ENCODE measurements at places on chromosomes 5 and 9.

GRCh38 chr5:35066260-35066795 is 18.6 kb upstream of the AGXT2 start:
- DNase-seq: no peak

DNA sequence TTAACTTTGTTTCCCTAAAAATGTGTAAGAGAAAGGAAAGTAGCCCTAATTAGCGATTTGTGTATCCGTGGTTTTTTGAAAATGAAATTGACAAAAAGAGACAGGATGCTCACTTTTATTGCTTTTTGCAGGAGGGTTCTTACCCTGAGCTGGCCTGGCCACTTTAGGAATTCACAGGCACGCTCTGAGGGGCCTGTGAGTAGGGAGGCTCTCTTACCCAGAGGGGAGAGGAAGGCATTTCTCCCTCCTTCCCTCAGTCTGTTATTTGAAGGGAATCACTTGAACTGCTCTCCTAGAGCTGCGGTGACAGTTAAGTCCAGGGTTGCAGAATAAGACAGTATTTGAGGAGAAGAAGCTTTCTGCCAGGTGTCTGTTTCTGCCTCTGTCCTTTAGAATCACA is 16.7 kb downstream of the PIK3R1 start:
- no peak for DNase-seq

DNA sequence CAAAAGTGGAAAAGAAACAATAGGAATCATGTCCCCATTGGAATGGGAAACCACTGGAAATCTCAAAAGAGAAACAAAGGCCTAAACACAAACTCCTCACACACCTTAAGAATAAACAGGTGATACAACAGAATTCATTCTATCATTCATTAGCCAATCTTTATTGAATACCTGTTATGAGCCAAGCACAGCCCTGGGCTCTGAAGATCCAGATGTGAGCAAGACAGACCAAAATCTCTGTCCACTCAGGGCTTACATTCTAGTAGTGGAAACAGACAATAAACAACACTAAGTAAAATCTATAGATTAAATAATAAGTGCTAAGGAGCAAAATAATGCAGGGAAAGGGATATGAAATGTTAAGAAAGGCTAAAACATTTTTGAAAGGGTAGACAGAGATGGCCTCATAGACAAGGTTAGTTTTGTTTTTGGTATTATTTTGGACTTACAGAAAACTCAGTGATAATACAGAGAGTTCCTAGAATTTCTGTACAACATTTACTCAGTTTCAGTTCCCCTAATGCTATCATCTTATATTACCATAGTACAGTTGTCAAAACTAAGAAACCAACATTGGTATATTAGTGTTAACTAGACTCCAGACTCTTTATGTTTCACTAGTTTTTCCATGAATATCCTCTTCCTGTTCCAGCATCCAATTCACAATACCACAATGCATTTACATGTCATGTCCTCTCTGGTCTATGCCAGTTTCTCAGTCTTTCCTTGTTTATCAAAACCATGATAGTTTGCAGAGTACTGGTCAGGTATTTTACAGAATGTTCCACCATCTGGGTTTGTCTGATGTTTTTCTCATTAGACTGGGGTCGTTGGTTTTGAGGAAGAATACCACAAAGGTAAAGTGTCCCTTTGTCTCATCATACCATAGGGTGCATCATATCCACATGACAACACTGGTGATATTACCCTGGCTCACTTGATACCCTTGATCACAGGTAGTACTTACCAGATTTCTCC is 103.7 kb downstream of the SIL1 start:
- DNase-seq: no peak

- DNase-seq: no peak
These were observed 16.3 kb upstream of the GPX8 start for GRCh38 chr5:55143624-55144023.

DNA sequence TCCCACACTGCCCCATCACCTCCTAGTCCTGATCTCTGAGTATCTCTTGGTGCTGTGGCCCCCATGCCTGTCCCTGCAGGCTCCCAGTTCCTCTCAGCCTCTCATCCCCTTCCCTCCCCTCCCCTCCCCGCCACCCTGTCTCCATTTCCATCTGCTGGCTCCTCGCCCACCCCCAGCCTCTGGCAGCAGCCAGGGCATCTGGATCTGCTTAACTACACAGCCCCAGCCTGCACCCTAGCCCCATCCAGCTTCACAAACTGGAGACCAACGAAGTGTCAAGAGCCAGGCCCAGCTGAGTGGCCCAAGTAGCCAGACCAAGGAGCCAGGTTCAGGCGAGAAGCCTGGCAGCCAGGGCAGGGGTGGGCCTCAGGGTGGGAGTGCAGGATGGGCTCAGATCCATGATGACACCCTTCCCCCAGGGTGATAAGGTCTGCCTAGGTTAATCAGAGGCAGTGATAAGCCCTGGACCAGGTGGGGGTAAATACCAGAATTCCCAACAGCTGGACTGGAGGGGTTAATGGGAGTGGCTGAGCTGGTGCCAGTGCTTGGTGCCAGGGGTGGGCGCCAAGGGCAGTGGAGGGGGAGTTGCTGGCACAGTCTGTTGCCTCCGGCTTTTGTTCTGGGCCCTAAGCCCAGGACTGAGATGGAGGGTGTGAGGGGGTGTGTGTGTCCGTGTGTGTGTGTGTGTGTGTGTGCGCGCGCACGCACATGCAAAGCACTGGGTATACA is 2.5 kb downstream of the IL11RA start:
- DNase-seq: no peak

DNA sequence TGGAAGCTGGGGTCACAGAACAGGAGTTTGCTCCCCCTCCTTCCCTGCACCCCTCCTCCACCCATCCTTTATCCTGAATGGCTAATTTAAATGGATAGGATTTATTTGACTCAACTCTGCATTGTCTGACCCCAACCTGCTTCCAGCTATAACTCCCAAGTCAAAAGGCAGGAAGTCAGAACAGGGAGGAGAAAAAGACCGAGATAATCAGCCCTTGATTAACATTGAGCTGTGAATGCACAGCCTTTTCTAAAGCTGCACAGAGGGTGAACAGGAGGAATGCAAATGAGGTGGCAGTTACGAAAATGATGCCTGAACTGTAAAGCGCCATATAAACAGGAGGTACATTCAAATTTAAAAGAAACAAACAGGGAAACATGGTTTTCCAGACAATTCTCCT is 152.8 kb downstream of the SPOCK1 start:
- DNase-seq: no peak

GRCh38 chr5:154084062-154084639 is 45.4 kb downstream of the MFAP3 start:
- DNase-seq: no peak

DNA sequence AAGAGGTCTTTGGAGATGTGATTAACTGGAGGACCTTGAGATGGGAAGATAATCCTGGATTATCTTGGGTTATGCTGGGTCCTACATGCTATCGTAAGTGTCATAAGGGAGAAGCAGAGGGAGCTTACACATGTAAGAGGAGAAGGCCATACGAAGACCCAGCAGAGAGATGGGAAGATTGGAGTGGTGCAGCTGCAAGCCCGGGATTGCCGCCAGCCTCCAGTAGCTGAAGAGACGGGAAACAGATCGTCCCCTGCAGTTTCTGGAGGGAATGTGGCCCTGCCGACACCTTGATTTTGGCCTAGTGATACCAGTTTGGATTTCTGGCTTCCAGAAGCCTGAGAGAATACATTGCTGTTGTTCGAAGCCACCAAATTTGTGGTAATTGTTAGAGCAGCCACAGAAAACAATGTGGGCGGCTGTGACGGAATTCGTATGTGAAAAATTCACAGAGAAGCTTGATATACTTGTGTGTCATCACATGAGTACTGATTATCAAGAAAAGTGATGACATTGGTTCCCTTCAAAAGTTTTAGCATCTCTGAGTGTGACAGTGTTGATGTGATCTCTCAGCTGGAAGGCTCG is 86.9 kb downstream of the CYFIP2 start:
- no peak for DNase-seq

GRCh38 chr9:27602142-27602861 is 29.0 kb upstream of the C9orf72 start:
- no peak for DNase-seq

GRCh38 chr9:12916042-12916441 is 141.2 kb downstream of the LURAP1L start:
- peak; percentile 18 for DNase-seq

DNA sequence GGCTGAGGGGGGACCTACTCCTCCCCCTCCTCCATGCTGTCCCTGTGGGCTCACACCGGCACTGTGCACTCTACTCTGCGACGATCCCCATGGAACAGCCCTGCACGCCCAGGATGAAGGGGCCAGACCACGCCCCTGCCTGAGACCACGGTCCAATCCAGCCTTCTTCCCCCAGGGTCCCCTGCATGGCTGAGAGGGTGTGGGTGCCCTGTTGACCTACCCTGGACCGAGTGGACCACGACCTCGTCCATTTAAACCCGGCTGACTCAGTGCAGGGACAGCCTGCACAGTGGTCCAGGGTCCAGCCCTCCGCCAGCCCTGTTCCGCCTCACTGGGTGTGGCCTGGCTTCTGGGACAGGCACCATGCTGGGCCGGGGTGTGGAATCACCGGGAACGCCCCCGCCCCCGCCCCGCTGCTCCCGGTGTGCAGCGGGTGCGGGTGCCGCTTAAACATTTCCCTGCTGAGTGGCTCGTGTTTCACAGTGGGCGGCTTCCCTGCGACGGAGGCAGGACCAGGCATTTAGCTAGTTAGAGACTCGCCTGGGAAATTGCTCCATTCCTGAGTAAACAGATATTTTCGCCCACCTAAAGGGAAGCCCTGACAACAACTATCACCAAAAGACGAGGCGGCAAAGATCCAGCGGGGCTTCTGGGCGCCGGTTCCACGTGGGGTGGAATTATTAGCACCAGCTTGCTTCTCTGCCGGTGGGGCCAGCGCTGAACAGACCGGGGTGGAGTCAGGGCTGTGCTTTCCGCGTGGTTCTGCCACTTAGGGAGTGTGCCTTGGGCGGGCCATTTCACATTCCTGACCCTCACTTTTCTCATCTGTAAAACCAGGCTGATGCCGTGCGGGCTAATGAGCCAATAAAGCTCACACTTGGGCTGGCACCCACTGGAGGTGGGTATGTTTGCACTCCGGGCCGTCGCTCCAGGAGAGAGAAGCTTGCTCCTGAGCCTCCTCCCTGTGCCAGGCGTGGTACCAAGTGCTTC is 22.6 kb downstream of the DBH start:
- peak; percentile 15 for DNase-seq

DNA sequence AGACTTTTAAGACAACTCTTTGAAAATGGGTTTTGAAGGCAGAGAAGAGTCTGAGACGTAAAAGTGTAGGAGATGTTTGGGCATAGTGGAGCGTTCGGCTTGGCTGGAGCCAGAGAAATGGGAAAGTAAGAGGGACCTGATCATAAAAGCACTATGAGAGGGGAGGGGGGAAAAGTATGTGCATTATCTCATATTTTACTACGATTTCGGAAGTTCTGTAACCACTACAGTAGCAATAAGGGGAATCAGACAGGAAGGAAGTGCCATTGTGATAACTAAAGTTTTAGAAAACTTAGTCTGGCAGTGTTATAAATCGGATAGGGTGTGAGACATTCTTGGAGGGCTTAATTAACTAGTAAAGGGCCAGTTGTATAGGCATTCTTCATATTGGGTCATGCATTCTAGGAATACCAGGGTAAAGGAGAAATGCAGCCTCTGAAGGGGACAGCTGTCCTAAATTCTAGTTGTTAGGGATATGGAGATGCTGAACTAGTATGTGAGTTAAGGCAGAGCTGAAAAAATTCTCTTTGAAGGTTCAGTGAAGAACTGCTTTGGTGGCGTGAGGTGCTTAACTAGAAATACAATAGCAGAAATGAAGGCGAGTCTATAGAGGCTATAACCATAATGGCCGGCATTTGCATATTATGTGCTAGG is 83.8 kb upstream of the FREM1 start:
- no peak for DNase-seq

DNA sequence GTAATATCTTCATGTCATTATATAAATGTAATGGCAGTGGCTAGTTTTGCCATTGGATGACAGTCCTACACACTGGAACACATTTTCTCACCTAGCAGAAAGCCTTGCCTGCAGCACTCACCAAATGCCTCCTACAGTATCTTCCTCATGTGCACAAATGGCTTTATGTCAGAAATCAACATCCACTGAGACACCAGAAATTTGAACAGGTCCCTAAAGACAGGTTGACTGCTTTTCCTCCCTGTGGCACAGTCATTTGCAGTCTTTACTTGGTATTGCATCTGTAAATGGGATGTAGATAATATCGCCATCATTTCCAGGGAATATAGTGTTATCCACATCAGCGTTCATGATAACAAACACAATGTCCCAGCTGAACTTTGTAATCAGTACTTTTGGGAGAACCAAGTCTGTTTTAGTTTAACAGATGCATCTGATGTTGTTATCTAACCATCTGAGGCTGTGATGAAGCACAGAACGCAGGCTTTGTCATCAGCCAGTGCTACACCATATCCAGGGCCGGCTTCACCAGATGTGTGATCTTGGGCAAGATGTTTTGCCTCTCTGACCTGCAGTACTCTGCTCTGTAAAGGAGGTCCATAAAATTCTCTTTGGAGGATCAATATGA is 83.9 kb upstream of the TAS2R1 start:
- no peak for DNase-seq

DNA sequence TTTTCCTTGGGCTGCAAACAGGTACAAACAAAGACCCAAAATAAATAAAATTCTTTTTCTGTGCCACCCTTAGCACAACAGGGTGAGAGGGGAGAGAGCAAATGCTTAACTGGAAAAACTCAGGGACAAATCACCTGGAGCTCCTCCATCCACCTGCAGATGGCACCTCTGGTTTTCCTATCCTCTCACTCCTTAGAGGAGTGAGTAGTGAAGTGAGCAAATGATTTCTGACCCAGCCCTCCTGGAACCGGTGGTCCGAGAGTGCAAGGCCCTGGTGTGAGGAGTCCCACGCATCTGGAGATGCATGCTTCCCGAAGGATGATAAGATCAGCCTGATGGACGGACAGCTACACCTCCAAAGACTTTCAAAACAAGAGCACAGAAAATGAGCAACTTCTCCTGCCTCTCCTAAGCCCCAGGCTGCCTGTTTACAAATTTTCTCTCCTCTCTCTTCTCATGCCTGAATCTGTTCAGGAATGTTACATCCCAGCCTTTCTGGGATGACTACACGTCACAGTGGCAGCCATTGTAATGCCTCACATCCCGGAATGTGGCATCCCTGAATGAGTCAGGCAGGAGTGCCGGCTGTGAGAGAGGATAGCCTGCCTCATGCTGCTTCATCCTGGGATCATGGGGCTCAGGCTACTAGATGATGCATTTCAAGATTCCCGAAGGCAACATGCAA is 86.4 kb downstream of the ADRB2 start:
- DNase-seq: peak; percentile 54

- DNase-seq: no peak
These were observed 50.2 kb downstream of the PPP2R2B start for GRCh38 chr5:146828385-146828784.

- peak; percentile 85 for DNase-seq
These were observed 78.1 kb downstream of the CFAP95 start for GRCh38 chr9:69898714-69899209.

DNA sequence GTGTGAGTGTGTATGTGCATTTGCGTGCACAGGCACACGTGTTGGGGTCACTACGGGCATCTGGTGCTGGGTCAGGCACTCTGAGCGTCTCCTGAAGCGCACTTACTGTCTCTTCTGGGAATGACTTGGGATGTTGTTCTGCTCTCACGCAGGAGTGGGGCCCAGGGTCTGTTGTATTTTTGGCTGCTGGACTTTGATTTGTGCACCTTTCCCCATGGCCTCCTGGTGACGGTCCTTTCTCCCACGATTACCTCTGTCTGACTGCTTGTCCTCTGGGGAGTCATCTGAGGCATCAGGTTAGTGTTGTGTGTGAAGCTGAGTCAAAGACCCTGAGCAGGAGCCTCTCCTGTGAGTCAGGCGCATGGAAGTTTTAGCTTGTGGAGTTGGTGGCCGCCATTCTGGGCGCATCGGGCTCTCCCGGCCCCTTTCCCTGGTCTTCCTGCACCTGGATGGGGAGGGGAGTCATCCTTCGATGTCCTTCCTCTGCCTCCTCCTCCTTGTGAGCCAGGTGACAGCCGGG is 62.1 kb downstream of the RXRA start:
- no peak for DNase-seq

Data from HCT116 (cell line).